Stimulated activated CD8-positive, alpha-beta memory T cell treated with anti-CD3 and anti-CD28 coated beads, Interleukin-7, amount 100 ng/mL, for 1 hour (primary cell): ENCODE measurements at places on chromosomes 3 and 15.

DNA sequence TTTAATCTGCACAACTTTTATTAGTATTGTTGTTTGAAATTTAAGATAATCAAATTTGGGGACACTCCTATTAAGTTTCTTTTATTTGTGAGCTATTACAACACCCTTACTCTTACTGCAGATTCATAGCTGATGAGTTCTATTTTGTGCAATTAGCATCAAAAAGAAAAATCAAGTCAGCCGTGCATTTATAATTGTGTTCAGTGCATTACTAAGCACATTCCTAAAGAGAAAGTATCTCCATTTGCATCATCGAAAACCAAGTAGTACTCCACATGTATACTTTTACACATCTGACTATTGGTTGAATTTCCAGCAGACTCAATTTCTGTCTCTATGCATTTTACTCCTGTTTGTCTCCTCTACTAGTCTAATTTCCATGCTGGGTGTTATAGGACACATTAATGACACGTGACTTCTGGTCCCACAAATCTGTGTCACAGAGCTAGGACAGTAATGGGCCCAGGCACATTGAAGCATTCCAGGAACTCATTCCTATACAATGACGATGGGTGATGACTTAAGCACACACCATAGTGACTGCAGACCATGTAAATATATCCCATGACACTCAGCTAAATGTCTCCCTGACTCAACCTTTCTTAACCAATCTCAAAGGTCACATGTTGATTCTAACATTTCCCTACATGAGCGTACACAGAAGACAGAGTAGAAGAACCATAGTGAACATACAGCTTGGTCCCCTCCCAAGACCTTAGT is 477.5 kb downstream of the LPP start:
- no peak for DNase-seq

- DNase-seq, result no peak
Observed at GRCh38 chr3:72390841-72391240, 457.4 kb downstream of the SHQ1 start.

DNA sequence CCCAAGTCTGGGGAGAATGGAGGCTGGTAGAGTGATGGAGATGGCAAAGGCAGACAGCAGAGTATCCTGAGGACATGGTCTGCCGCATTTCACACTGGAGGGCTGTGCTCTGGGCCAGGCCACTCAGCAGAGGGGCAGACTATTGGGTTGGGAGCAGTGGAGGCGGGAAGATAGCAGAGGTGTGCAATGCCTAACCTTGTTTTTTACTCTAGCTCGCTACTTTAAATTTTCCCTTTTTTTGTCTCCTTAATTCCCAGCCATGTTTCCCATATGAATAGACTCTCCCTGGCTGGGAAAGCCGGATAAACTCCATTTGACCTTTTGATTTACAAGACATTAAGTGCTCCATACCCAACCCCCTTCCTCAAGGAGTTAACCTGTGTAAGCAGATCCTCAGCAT is 33.5 kb upstream of the ST6GAL1 start:
- DNase-seq, result no peak

- DNase-seq, result no peak
Observed at GRCh38 chr3:41768363-41768762, 193.5 kb downstream of the ULK4 start.

- DNase-seq, result no peak
Observed at GRCh38 chr15:62494197-62494596, 329.1 kb upstream of the C2CD4B start.

GRCh38 chr3:159273608-159274007 is 471.8 kb downstream of the MFSD1 start:
- DNase-seq, result no peak

DNA sequence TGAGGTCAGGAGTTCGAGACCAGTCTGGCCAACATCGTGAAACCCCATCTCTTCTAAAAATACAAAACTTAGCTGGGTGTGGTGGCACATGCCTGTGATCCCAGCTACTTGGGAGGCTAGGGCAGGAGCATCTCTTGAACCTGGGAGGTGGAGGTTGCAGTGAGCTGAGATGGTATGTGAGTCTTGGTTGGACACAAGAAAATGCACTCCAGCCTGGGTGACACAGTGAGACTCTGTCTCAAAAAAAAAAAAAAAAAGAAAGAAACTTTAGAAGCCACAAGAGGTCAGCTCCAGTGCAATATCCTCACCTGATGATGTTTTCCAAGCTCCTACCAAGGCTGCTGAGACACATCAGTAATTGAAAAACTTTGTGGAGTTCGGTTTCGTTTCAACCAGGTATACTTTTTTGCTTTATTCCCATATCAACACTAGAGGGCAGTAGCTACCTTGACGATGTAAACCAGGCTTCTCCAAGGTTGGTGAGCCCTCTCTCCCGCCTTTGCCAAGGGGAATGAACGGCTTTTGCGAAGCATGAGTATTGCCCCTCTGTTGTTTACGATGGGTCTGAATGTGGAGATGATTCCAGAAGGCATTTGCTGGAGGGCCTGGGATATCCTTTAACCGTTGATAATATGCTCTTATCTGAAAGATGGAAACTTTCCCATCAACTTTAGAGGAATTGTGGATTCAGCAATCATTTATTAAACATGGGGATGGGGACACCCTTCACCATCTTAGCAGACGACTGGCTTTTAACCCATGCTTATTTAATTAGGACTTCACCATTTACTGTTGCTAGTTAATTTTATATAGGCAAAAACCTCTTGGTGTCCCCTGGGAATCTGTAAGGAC is 202.8 kb downstream of the SV2B start:
- DNase-seq, result no peak

DNA sequence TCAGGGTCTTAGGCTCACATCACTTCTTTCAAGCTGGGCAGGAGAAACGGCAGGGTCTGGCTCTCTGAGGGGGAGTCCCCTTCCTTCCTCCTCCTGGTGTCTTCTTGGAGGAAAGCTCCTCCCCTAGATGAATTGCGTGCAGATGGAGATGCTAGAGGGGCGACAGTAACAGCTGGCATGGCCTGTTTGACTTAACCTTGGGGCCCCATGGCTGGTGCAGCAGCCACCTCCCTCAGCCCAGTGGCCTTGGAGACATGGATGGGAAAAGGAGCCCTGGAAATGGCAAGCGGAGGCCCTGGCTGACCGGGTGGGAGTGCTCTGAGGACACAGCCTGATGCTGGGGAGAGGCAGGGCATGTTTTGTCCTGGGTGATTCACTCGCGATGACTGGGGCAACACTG is 20.2 kb downstream of the PAK6 start:
- no peak for DNase-seq

DNA sequence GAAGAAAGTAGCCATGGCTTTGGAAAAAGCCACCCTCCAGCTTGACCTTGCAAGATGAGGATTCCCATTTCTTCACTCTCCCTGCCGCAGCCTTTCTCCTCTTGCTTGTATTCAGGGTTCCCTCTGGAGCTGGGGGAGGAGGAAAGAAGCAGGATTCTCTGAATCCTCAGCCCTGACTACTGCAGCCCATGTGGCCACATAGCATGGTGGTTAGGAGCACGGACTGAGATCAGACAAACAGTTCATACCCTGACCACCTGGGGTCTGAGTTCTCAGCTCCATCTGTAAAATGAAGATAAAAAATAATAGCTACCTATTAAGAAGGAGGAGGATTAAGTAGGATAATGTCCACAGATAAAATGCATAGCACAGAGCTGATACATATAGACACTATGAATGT is 72.3 kb downstream of the NMD3 start:
- no peak for DNase-seq

DNA sequence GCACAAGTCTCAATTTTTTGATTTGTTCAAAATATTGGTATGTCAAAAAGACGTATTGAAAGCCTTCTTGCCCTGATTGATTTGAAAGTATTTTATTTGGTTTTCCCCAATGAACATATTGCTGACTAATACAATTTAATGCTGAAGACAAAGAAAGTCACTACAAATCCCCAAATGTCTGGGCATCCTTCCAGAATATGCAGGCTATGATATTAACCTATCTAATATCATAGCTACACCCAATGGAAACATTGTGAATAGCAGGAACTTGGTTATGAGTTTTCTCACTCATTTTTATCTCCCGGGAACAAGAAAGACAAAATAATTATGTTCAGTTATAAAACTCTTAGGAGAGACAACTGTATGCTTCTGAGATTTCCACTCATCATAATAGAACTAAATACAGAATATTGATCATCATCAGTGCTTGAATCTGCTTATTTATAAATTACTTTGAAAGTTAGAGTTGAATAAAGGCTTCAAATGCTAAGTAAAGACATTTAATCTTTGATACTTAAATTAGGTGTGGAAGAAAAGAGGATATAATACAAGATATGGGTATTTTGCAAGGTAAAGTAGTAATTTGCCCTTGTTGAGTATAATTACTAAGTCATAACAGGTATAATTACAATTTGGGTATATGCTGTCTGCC is 483.9 kb downstream of the RBMS3 start:
- DNase-seq, result no peak

- DNase-seq, result no peak
Observed at GRCh38 chr15:88385078-88385700, 82.0 kb downstream of the MRPL46 start.

DNA sequence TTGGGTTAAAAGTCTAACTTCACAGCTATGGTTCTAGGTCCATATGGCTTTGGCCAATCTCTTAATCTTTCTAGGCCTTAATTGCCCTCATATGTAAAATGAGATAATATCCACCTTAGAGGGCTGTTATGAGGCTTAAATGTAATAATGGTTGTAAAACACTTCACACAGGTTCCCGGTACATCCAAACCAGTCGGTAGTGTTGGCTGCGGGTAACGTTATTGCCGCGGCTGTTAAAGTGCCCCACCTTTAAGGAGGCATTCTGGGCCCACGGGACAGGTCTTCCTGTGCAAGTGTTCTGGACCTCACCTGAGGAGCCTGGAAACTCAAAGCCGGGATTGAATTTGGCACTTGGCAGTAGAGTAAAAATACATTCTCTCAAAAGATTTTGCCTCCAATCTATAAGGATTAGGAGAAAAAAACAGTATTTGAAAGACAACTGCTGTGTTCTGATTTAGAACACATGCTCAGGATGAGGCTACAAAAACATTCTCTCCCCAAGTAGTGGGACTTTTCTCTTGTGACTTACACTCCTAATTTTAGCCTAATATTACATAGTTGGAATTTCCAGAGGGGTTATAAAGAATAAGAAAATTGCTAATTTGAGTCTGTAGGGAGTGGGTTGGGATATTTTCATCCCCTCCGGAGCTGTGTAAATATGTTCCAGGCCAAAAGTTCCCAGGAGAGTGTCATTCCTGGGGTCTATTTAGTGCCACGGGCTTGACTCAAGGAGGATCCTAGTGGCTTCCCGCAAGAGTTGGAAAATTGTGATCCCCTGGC is 44.9 kb upstream of the TSEN2 start:
- DNase-seq, result no peak

- no peak for DNase-seq
Observed at GRCh38 chr3:89522155-89522554, 414.7 kb downstream of the EPHA3 start.

DNA sequence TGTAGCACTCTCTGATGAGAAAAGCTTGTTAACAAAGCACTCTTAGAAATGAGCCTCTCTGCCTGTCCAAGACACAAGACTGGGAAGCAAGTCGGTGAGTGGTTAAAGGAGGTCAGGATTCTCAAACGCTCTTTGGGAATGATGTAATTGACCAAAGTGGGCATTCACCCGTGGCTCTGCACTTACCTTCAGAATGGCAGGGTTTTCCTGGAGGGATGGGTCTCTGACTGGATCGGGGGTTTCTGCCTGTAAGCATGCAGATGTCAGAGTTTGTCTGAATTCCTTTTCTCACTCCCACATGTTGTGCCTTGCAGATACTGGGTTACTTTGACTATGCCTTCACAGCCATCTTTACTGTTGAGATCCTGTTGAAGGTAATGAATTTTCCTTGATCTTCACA is 106.3 kb downstream of the CHDH start:
- no peak for DNase-seq

DNA sequence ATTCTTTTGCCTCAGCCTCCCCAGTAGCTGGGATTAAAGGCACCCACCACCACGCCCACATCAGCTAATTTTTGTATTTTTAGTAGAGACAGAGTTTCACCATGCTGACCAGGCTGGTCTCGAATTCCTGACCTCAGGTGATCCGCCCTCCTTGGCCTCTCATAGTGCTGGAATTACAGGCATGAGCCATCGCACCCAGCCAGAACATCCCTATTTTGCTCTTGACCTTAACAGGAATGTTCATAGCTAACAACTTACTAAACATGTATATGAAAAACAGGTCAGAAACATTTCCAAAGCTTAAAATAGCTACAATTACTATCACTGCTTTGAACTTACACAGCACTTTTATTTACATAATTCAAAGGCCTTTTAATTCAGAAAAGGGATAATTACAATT is 33.7 kb downstream of the UQCC5 start:
- no peak for DNase-seq
